ENCODE measurements at places on chromosomes 2 and 18.

GRCh38 chr18:75161256-75162028 lies 47.5 kb downstream of the PTGR3 start:
- no peak for DNase-seq

DNA sequence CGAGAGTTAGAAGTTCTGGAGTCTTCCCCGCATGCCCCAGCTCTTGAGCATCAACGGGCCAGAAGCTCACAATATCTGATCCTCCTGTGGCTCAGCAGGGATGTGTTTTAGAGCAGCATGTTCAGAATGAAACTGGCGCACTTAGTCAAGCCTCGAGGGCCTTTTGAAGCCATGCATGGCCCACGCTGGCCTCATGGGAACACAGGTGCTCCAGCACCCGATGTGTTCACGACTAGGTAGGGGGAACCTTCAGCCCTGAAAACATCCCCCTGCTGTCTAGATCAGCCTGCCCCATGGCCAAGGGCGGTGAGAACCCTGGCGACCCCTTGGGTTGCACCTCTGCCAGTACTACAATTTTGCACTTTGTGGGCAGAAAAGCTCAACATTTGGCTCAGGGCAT lies 32.8 kb downstream of the MSH6 start:
- no peak for DNase-seq

GRCh38 chr18:79756826-79757225 lies 40.9 kb upstream of the KCNG2 start:
- no peak for DNase-seq

GRCh38 chr2:100246163-100247145 lies 75.8 kb downstream of the LONRF2 start:
- no peak for DNase-seq

DNA sequence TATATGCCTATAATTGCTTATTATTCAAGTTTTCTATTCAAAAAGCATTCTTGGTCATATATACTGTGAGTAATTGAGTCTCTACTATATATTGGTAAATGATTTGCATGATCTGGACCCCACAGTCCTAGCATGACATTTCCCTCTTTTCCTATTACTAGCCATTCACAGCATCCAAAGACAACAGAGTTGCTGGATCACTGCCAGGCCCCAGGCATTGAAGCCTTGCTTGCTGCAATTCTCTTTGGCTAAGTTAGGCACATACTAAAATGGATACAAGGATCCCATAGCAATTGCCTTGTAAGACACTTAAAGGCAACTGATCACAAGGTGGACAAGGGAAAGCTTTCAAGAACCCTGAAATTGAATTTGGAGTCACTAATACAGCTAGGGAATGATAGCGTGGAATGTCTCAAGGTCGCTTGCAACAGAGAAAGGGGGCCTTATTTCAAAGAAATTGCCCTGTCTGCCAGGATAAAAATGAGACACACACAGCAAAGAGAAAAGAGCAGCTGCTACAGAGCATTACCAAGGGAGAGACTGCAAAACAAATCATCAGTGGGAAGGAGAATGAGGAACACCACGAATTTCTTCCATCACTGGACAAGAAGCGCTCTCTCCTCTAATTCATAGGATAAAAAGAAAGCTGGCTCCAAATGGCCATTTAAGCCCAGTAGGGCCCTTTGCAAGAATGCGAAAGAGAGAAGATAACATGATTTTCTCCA lies 77.1 kb upstream of the EPHA4 start:
- DNase-seq: peak; percentile 0

- no peak for DNase-seq
Measured at GRCh38 chr2:221552291-221552690, 19.8 kb downstream of the EPHA4 start.

DNA sequence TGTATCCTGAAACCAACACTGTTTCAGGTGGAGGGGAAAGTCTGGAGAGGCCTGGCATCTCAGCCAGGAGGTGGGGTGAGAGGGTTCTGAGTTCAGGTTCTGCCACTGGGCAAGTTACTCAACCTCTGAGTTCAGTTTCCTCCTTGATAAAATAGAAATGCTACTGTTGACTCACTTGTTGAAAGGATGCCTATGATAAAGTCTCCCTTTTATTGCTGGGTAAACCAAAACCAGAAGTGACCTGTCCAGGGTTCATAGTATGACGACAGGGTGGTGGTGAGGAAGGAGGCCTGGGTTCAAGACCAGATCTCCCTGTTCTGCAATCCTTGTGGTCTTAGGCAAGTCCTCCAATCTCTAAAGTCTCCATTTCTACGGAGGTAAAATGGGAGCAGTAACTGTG lies 232.7 kb downstream of the PRKCE start:
- DNase-seq: no peak

DNA sequence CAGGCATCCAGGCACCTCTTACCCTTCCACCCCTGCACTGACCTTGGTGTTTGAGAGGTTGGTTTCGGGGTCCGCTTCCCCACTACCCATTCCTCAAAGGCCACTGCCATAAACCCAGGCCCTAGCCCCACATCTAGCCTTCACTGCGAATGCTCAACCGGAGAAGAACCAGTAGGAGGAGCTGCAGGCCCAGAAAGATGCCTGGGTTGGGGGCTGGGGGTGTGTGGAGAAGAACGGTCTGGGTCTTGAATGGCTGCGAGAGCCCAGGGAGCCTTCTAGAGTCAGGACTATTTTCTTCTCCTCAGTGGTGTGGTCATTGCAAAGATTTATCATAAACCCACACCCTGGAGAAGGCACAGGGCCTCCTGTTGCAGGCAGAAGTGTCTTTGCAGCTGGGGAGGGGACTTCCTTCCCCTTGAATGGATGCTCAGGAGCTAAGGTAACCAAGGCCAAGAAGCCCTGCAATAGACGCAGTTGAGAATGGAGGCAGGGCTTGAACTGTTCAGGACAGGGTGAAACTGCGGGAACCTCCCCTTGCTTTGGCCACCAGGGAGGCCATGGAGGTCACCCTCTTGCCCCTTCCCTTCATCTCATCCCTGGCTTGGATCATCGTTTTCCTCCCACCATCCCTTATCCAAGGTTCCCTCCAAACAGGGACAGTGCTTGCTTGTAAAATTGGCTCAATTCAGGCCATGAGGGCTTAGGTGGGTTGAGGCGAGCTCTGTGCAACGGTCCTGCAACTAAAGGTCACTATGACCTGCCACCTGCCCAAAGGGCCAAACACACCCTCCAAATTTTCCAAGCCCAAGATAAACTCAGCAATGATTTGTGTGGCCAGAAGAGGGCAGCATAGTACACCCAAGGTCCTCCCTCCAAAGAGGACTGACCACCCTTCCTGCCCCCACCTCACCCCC lies 20.9 kb downstream of the THNSL2 start:
- DNase-seq: peak; percentile 8

- peak; percentile 50 for DNase-seq
Measured at GRCh38 chr2:44291281-44292248, 16.3 kb downstream of the SLC3A1 start.
